Umbilical cord (tissue), 2 donors: ENCODE measurements at places on chromosomes 6 and 20.

DNA sequence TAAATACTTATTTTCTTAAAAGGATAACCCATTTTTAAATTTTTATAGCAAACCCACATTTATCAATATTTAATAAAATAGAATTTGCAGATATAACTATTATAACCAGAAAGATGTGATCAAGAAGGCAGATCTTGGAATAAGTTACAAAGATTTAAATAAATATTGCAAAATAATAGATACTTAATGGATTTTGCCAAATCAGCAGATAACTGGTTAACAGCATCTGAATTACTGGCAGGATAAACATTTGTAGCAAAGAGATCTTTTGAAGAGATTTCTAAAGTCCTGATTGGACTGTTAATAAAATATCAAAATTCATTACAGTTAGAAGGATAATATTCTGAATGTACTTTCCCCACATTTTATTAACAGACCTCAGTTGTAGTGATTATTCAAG is 144.2 kb downstream of the PDSS2 start:
- DNase-seq: no peak

DNA sequence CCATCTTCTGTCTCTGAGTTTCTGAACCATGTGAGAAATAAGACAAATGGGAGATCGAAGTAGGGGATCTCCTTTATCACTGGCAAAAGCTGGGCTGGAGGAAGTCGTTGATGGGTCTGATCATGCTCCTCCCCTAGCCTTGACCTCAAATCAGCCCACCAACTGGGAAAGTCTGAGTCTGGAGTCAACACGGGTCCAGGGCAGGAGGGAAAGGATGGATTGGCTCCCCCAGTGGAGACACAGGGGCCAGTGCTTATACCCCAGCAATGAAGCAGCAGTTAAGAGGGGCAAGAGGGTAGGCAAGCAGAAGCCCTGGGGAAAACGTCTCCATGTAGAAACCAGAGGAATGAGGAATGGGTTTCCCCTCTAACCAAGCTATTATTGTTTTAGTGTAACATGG is 152.6 kb downstream of the TBC1D7 start:
- no peak for DNase-seq

DNA sequence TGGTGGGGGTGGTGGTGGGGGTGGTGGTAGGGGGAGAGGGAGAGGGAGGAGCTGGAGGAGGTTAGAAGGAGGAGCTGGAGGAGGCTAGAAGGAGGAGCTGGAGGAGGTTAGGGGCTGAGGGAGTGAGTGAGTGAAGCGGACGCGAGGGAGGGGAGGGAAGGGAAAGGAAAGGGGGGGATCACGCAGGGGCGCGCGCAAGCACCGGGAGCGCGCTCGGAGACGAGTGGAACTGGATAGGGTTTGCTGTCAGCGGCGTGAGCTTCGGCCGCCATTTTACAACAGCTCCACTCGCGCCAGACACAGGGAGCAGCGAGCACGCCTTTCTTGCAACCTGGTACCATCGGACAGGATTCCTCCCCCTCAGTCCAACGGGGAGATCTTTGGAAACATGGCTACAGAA is 90.5 kb upstream of the FERMT1 start:
- no peak for DNase-seq

DNA sequence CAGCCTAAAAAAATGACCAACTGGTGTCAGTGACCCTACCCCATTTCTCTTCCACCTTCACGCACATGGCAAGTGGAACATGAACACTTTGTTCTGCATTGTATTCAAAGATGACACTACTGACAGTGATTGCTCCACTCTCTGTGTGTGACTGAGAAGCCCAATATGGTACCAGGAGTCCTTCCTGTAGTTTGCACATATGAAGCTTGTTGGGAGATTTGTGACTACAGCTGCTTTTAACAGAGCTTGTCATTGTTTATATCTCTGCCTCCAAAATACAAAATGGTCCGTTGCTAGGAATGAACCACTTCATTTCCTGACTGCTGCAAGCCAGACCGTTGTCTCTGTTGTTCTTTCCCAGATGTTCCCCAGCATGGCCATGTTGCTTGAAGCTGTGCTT is 140.3 kb upstream of the TCF21 start:
- DNase-seq: no peak

- DNase-seq: peak; percentile 9
Measured at GRCh38 chr20:9374480-9374879, 139.9 kb upstream of the LAMP5 start.

- DNase-seq: no peak
Measured at GRCh38 chr6:28727559-28728211, 196.1 kb downstream of the TRIM27 start.

GRCh38 chr6:82958551-82958950 is 107.1 kb downstream of the UBE3D start:
- no peak for DNase-seq

DNA sequence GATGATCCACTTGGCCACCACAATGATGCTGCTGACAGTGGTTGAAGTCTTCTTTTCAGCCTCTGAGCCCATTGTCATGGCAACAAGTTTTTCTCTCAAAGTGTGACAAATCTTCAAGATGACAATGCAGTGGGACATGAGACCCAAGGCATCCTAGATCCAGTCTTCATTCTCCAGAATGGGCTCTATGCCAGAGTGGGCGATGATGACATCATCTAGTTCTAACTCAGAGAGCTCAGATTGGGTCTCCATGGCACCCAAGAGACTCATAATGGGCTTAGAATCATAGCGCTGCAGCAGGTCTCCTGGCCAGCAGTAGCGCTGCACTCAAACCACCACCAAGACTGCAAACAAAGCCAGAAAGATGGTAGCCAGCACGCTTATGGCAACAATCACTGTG is 973.6 kb downstream of the EYS start:
- DNase-seq: no peak

GRCh38 chr6:161889324-161889723 is 615.5 kb upstream of the AGPAT4 start:
- DNase-seq: peak; percentile 14

GRCh38 chr6:121810158-121811032 is 374.9 kb downstream of the GJA1 start:
- DNase-seq: no peak

- no peak for DNase-seq
Measured at GRCh38 chr20:33897313-33897912, 86.3 kb downstream of the CHMP4B start.

DNA sequence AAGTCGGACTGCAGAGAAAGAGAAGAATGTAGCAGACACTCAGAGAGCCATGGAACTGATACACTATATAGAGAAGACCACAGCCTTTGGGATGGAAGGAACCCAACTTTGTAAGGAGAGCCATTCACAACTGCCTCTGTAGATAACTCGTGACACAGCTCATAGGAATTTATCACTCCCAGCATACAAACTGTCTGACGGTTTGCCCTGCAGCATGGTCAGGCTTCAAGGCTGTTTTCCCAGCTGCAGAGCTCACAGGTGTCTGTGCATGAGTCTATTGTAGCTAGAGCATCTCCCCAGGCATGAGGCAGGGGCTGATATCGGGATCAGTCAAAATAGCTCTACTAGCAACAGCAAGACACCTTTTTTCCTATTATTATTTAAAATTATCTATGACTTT is 130.5 kb upstream of the DTNBP1 start:
- DNase-seq: peak; percentile 71

GRCh38 chr6:100237821-100238220 is 226.9 kb downstream of the SIM1 start:
- no peak for DNase-seq

DNA sequence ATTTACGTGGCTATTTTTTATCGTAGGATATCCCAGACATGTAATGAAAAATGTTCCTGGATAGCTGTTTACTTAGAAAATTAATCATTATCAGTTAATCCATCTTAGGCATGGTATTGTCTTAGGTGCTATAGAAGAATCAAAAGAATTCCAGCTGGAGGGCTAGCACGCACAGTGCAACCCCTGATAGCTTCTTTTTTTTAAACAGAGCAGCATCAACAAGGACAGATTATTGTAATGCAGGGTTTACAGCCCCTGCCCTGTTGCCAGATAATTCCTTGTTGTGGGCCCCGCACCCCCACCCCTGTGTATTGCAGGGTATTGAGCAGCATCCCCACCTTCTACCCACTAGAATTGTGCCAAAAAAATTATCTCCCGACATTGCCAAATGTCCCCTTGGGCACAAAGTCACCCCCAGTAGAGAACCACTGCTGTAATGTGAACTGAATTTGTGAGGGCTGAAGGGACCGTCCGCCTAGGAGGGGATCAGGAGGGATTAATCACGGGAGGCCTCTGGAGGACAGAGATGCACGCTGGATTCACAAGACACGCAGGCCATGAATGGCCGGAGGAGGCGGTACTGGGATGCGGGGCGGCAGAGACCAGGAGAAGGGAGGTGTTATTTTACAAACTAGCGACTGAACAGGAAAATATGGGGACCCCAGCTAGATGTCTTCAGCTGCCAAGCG is 174.6 kb downstream of the ZDHHC14 start:
- DNase-seq: no peak

DNA sequence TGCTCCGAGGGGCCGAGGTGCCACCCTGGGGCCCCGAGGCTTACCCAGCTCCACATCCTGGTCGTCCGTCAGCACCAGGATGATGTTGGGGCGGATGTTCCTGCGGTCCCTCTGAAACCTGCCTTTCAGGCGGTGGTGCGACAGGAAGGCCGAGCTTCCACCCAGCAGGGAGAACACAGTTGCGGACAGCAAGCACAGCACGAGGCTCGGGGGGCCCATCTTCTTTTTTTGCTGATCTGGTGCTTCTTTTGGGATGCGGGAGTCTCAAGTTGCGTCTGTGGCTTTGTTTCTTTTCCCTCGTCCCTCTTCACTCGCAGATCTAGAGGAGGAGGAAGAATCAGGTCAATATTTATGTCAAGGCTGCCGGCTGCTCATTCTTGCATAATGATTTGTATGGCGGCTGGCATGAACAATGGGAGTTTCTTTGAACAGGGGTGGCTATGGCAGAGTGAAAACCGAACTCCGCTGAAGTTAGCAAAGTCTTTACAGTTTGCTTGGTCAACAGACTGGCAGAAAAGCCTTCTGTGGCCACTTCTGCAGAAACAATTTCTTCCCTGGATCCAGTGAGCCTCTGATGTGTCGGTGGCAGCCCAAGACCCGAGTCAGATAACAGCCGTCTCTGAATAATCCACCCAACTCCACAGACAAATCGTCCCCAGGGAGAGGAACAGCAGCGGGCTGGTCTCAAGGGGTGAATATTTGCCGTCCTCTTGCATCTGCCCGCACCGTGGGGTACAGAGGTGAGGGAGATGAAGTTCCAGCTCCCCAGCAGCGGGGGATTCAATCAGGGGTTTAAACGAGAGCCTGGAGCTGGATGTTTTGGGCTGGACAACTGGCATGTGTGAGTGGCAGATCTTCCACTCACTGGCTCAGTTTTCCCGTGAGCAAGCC is 27.9 kb downstream of the SULF2 start:
- no peak for DNase-seq

GRCh38 chr20:51533291-51534172 is 9.0 kb downstream of the NFATC2 start:
- DNase-seq: peak; percentile 72

DNA sequence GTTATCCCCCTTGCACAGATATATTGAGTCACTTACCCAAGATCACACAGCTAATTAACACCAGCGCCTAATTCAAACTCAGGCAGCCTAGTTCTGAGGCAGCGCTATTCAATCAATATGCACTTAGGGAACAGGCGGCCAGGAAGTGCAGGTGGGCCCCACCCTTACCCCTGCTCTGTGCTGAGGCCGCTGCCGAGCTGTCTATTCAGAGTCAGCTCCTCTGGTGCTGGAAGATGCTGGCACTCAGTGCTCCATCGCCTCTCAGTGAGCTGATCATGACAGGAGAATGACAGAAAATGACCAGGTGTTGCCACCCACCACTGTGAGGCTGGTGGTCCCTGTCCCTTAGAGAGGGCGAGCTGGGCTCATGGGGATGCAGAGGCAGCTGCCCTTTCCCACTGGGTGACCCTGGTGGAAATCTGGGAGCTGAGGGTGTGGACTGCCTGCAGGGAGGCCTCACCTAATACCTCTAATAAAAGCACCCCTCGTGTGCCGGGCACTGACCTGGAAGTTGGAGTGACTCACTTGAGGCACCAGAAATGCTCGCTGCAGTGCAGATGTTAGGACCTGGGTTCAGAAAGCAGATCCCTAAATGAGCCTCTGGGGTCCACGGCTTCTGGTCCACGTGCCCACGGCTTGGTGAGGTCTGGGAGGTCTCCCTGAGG is 42.5 kb upstream of the CD93 start:
- no peak for DNase-seq

- no peak for DNase-seq
Measured at GRCh38 chr6:166512567-166512966, 73.9 kb downstream of the RAMACL start.

DNA sequence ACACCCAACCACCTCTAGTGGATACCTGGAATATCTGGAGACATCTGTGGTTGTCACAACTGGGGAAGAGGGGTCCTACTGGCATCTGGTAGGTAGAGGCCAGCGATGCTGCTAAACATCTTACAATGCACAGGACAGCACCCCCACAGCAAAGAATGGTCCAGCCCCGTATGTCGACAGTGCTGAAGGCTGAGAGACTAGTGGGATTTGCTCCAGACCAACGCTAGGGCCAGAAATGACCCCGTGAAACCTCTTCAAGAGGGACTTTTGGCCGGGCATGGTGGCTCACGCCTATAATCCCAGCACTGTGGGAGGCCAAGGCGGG is 7.2 kb downstream of the PREX1 start:
- DNase-seq: no peak

DNA sequence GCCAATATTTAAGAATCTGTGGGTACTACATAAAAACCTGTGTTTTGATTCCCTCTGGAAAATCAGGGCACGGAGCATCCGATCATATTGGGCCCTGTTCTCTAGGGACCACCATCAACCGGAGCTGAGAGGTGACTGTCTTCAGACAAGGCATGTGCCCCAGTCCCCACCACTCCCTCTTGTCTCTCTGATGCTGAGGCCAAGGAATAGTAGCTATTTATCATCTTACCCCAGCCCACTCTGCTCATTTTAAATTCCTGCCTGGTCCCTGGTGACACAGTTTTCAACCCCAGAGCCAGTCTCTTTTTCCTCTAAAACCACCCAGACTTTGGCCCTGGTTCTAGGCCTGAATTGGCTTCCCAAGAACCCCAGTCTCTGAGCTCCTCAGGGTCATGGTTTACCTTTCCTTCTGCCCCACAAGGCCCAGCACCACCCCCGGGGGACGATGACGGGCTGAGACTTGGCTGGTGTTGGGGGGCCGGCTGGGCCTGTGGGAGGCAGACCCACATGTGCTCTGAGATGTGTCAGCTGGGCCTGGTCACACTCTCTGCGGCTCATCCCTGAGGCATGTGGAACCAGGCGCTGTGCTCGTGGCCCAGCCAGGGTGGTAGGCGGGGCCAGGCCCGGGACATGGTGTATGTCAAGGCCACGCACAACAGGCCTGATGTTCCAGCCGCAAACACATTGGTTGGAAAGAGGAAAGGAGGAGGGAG is 114.4 kb downstream of the CEBPB start:
- peak; percentile 95 for DNase-seq
